Neuronal stem cell (in vitro differentiated cells): ENCODE measurements at places on chromosomes 4 and X.
A peak's percentile ranks its signal among the peaks of the same experiment; 100 is the strongest.

GRCh38 chr4:110412354-110413065, 63.4 kb upstream of the ENPEP start:
- no peaks in the 10 kb centered on the region for H3K27me3 ChIP-seq
- no peaks in the 10 kb centered on the region for H3K36me3 ChIP-seq
- no peak overlapping the region for H3K4me3 ChIP-seq
- peaks cover 3% of the 10 kb centered on the region for H3K4me1 ChIP-seq
- no peak overlapping the region for H3K27ac ChIP-seq
- DNase-seq, result no peak

- no peaks in the 10 kb centered on the region for H3K4me1 ChIP-seq
- H3K36me3 ChIP-seq, result no peaks in the 10 kb centered on the region
- no peak overlapping the region for H3K4me3 ChIP-seq
- H3K27ac ChIP-seq, result no peak overlapping the region
- no peak for DNase-seq
Observed at GRCh38 chr4:106864231-106864630, 171.9 kb downstream of the DKK2 start.

GRCh38 chr4:102527695-102528283, 26.6 kb downstream of the NFKB1 start:
- no peak overlapping the region for H3K27ac ChIP-seq
- H3K27me3 ChIP-seq, result no peaks in the 10 kb centered on the region
- DNase-seq, result no peak
- H3K36me3 ChIP-seq, result no peaks in the 10 kb centered on the region

DNA sequence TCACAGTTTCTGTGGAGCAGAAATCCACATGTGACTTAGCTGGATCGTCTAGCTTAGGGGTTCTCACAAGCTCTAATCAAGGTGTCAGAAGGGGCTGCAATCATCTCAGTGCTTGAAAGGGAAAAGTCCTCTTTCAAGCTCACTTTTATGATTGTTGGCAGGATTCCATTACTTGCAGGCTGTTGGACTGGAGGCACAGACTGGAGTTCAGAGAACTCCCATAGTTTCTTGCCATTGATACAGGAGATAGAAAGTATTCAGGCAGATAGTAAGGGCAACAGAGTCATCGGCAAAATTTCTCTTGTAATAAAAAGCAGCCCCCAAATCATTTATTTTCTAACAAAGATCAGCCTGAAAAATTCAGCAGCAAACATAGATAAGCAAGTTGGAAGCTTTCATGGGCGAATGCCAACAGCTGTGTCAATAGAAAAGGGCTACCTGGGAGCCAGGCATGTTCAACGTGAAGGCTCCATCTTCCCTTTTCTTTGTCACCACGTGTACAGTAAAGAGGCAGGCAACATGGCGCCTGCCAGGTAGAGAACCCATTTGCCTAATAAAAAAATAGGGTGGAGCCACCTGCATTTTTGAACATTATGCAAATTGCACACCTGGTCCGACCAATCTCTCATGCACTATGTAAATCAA, 64.4 kb downstream of the CXCL13 start:
- no peak for DNase-seq
- no peak overlapping the region for H3K4me3 ChIP-seq
- H3K27ac ChIP-seq, result no peak overlapping the region
- no peaks in the 10 kb centered on the region for H3K4me1 ChIP-seq

- no peaks in the 10 kb centered on the region for H3K27me3 ChIP-seq
- H3K36me3 ChIP-seq, result peaks cover 5% of the 10 kb centered on the region
- H3K4me3 ChIP-seq, result no peak overlapping the region
- peak; percentile 30 for DNase-seq
- no peak overlapping the region for H3K27ac ChIP-seq
Observed at GRCh38 chr4:123102897-123103471, 180.6 kb upstream of the NUDT6 start.

DNA sequence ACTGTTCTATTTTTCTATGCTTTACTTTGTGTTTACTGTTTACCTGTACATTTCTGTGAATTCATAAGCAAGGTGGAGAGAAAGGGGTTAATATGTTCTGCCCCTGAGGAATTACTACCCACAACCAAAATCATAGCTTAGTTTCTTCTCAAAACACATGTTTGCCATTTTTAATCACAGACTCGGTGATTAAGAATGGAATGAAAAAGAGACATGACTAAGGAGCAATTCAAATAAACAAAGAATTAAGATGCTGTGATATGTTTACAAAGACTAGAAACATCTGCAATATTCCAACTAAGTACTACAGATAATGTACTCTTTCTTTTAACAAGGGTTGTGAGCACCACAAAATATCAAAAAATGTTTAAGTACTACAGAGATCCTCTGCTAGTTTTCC, 11.7 kb upstream of the FAT4 start:
- H3K4me3 ChIP-seq, result no peak overlapping the region
- H3K4me1 ChIP-seq, result no peaks in the 10 kb centered on the region
- H3K27ac ChIP-seq, result no peak overlapping the region
- no peaks in the 10 kb centered on the region for H3K27me3 ChIP-seq
- no peaks in the 10 kb centered on the region for H3K36me3 ChIP-seq
- DNase-seq, result no peak

GRCh38 chr4:7190691-7191545, 1.4 kb upstream of the SORCS2 start:
- H3K27ac ChIP-seq, result no peak overlapping the region
- no peak overlapping the region for H3K4me3 ChIP-seq
- DNase-seq, result no peak
- peaks cover 20% of the 10 kb centered on the region for H3K4me1 ChIP-seq
- no peaks in the 10 kb centered on the region for H3K27me3 ChIP-seq
- no peaks in the 10 kb centered on the region for H3K36me3 ChIP-seq

- no peak overlapping the region for H3K27ac ChIP-seq
- H3K27me3 ChIP-seq, result no peaks in the 10 kb centered on the region
- no peaks in the 10 kb centered on the region for H3K36me3 ChIP-seq
- no peak for DNase-seq
Observed at GRCh38 chrX:15437724-15438123, 53.5 kb upstream of the VEGFD start.

- no peak overlapping the region for H3K27ac ChIP-seq
- no peak overlapping the region for H3K4me3 ChIP-seq
- H3K4me1 ChIP-seq, result peaks cover 4% of the 10 kb centered on the region
- no peak for DNase-seq
- H3K36me3 ChIP-seq, result no peaks in the 10 kb centered on the region
- no peaks in the 10 kb centered on the region for H3K27me3 ChIP-seq
Observed at GRCh38 chr4:185955151-185955770, 113.7 kb upstream of the TLR3 start.

GRCh38 chr4:3473996-3474765, 11.1 kb downstream of the DOK7 start:
- H3K4me3 ChIP-seq, result no peak overlapping the region
- peaks cover 40% of the 10 kb centered on the region for H3K4me1 ChIP-seq
- DNase-seq, result no peak
- H3K27ac ChIP-seq, result no peak overlapping the region

- H3K4me1 ChIP-seq, result no peaks in the 10 kb centered on the region
- no peaks in the 10 kb centered on the region for H3K36me3 ChIP-seq
- H3K27ac ChIP-seq, result no peak overlapping the region
- DNase-seq, result no peak
Observed at GRCh38 chrX:100863326-100863864, 10.8 kb downstream of the NOX1 start.

DNA sequence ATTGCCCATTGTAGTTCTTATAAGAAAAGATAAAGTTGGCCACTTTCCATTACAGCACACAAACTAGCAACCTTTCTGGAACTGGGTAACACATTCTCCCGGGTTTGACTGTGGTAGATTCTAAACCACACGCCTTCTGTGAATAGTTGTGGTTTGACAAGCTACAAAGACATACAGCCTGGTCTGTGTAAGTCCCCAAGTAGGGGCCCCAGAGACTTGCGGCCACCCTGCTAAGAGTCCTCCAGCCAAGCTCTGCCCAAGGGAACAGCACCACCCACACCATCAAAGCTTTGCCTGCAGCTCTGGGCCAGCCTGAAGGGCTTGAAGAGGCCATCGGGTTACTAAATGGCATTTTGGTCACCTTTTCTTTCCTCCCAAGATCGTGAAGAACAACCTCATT, 203.4 kb downstream of the MAML3 start:
- no peak overlapping the region for H3K27ac ChIP-seq
- H3K4me1 ChIP-seq, result no peaks in the 10 kb centered on the region
- no peak overlapping the region for H3K4me3 ChIP-seq
- no peaks in the 10 kb centered on the region for H3K27me3 ChIP-seq
- no peak for DNase-seq

GRCh38 chrX:118459494-118459893, 36.1 kb upstream of the DOCK11 start:
- H3K27ac ChIP-seq, result no peak overlapping the region
- no peaks in the 10 kb centered on the region for H3K4me1 ChIP-seq
- no peak overlapping the region for H3K4me3 ChIP-seq
- no peaks in the 10 kb centered on the region for H3K27me3 ChIP-seq
- no peaks in the 10 kb centered on the region for H3K36me3 ChIP-seq
- DNase-seq, result peak; percentile 0

- H3K27ac ChIP-seq, result no peak overlapping the region
- H3K36me3 ChIP-seq, result no peaks in the 10 kb centered on the region
- H3K4me1 ChIP-seq, result no peaks in the 10 kb centered on the region
- H3K4me3 ChIP-seq, result no peak overlapping the region
- H3K27me3 ChIP-seq, result no peaks in the 10 kb centered on the region
Observed at GRCh38 chrX:46554942-46555341, 9.7 kb upstream of the ZNF674 start.

GRCh38 chr4:48470570-48470969, 12.6 kb upstream of the SLC10A4 start:
- DNase-seq, result no peak
- no peaks in the 10 kb centered on the region for H3K36me3 ChIP-seq
- H3K27me3 ChIP-seq, result no peaks in the 10 kb centered on the region
- H3K4me3 ChIP-seq, result no peak overlapping the region
- H3K4me1 ChIP-seq, result peaks cover 14% of the 10 kb centered on the region

GRCh38 chr4:75338352-75338880, 175.8 kb downstream of the RCHY1 start:
- H3K36me3 ChIP-seq, result no peaks in the 10 kb centered on the region
- H3K27me3 ChIP-seq, result no peaks in the 10 kb centered on the region
- H3K4me1 ChIP-seq, result peaks cover 4% of the 10 kb centered on the region
- no peak overlapping the region for H3K27ac ChIP-seq
- H3K4me3 ChIP-seq, result no peak overlapping the region
- DNase-seq, result no peak

DNA sequence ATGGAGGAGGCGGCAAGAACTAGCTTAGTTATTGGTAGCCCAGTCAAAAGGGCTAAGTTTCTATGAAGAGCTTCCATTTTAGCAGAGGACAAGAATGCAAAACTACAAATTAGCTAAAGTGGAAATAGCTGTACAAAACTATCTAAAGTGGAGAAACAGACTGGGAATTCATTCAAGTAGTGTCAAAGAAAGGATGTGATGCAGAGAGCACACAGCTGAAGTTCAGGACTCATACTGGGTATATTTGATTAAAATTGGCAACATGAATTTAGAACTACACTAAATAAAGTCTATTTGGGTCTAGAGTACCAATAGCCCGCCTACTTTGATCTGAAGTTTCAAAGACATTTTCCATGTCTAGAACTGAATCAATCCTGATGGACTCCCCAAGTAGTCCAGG, 33.1 kb upstream of the GNRHR start:
- no peak for DNase-seq
- H3K27me3 ChIP-seq, result no peaks in the 10 kb centered on the region
- no peak overlapping the region for H3K4me3 ChIP-seq
- no peak overlapping the region for H3K27ac ChIP-seq

- peaks cover 21% of the 10 kb centered on the region for H3K4me1 ChIP-seq
- no peak overlapping the region for H3K4me3 ChIP-seq
- DNase-seq, result no peak
- no peaks in the 10 kb centered on the region for H3K27me3 ChIP-seq
- H3K36me3 ChIP-seq, result no peaks in the 10 kb centered on the region
Observed at GRCh38 chr4:95181996-95182306, 366.8 kb downstream of the UNC5C start.

DNA sequence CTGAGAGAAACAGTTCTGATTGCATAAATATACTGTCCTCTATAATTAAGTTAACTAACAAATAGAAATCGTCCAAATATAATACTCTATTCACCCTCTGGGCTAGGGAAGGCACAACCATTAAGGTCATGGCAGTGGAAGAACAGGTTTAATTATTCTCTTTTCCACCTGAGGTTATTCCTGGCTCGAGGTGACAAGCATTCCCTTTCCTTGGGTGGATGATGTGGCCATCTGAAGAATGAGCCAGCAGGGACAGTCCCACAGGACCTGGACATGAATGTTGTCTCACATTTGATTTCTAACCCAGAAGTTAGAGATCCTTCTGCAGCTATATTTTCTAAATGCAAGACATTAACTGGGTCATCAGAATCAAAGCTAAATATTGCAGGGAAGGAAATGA, 5.5 kb downstream of the IBSP start:
- no peak overlapping the region for H3K27ac ChIP-seq
- DNase-seq, result no peak
- no peak overlapping the region for H3K4me3 ChIP-seq
- H3K36me3 ChIP-seq, result no peaks in the 10 kb centered on the region
- H3K4me1 ChIP-seq, result no peaks in the 10 kb centered on the region

DNA sequence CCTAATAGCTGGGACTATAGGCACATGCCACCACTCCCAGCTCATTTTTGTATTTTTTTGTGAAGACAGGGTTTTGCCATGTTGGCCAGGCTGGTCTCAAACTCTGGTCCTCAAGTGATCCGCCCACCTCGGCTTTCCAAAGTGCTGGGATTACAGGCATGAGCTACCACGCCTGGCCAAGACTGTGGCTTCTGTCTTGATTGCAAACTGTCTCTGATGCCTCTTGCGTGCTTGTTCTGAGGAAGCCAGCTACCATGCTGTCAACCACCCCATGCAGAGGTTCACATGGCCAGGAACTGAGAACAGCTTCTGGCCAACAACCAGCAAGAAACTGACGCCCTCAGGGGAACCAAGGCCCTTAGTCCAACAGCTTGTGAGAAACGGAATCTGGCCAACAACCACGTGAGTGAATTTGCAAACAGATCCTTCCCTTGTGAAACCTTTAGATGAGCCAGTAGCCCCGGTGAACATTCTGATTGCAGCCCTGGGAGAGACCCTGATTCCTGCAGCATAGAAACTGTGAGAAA, 71.2 kb downstream of the SUPT20HL2 start:
- DNase-seq, result no peak
- H3K4me1 ChIP-seq, result no peaks in the 10 kb centered on the region
- H3K4me3 ChIP-seq, result no peak overlapping the region
- H3K36me3 ChIP-seq, result no peaks in the 10 kb centered on the region
- H3K27me3 ChIP-seq, result no peaks in the 10 kb centered on the region

- H3K27ac ChIP-seq, result peak overlapping the region; percentile 43
- peaks cover 3% of the 10 kb centered on the region for H3K4me1 ChIP-seq
- peak overlapping the region; percentile 80 for H3K4me3 ChIP-seq
- H3K36me3 ChIP-seq, result peaks cover 10% of the 10 kb centered on the region
- peak; percentile 66 for DNase-seq
Observed at GRCh38 chrX:48891402-48892288, 5.9 kb downstream of the TIMM17B start.
